ENCODE measurements at places on chromosomes 4 and X.

DNA sequence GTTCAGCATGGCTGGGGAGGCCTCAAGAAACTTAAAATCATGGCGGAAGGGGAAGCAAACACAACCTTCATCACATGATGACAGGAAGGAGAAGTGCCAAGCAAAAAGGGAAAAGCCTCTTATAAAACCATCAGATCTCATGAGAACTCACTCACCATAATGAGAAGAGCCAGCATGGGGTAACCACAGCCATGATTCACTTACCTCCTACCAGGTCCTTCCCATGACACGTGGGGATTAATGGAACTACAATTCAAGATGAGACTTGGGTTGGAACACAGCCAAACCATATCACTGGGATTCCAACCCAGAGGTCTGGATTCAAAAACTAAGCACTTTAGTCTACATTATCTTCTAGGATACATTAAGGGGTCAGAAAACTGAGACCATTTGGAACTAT, 609.6 kb upstream of the SPANXN1 start:
- no peak for DNase-seq

GRCh38 chrX:45775468-45775867, 574.8 kb upstream of the DIPK2B start:
- DNase-seq = no peak

DNA sequence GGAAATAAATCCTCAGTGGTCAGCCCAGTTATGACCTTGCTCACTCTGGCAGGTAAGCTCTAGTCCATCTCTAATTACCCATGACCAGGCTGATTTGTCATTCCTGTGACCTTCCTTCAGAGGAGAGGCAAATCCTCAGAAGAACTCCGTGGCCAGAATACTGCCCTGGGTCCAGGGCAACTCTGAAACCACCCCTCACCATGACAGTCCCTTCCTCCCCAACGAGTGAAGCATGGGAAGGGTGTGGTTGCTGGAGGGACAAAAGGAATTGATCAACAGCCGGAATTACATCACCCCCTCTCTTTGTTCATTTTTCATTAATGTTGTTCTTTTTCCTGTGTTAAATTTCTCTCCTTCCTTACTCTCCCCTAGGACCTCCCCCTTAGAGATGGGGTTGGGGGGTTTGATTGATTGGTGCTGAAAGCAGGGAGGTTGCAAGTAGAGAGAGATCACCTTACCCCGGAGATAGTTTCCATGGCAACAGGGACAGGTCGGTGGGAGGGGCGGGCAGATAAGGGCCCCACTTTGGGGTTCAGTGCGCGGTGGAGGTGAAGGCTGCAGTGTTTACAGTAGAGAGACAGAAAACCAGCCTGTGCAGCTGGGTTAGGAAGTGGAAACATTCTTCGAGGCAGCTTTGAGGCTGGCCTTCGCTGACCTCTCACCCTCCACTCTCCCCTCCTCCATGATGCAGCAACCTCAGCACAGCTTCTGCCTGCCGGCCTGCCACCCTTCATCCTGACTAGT, 647.4 kb downstream of the BCOR start:
- DNase-seq = no peak

DNA sequence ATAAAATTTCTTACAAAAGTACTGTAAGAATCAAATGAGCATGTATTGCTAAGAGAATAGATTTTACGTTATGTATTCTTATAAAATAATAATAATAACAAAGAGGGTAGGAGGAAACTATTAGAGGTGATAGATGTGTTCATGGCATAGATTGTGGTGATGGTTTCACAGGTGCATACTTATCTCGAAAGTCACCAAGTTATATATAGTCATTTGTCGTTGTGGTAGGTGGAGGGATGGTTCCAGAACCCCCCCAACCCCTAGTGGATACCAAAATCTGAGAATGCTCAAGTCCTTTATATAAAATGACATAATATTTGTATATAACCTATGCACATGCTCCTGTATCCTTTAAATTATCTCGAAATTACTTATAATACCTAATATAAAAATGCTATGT, 36.7 kb upstream of the H2AZ1 start:
- no peak for DNase-seq

DNA sequence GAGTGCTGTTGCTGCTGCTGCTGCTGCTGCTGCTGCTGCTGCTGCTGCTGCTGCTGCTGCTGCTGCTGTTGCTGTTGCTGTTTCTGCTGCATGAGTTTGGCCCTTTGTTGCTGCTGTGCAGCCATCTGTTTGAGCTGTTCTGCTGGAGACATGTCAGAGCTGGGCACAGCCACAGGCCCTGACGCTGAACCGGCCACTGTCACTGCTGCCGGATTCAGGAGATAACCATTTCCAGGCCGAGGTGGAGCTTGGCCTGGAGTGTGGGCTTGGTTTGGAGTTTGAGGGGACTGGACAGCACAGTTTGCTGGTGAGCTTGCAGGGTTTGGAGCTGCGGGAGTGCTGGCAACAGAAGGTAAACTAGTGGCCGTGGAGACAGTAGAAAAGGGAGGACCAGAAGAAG, 224.3 kb downstream of the MGST2 start:
- DNase-seq = no peak

DNA sequence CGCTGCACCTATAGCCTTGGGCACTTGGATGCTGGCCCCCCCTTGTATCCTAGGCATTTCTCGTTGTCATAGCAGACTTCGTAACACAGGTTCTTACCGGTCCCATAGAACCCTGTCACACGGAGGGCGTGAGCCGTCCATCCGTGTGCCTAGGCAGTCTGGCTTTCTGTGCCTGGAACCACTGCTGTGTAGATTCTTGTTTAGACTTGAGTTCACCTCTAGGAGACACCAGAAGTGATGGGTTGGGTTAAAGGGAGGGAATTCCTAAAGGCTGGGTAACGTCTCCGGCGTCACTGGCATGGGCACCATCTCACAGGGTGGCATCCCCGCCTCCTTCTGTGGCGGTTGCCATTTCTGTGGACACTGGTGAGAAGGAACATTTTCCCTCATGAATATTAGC, 13.5 kb upstream of the NKX1-1 start:
- no peak for DNase-seq
